Stimulated activated naive CD8-positive, alpha-beta T cell treated with anti-CD3 and anti-CD28 coated beads, Interleukin-15, amount 100 ng/mL, for 72 hours (primary cell): ENCODE measurements at places on chromosomes 5 and 9.

DNA sequence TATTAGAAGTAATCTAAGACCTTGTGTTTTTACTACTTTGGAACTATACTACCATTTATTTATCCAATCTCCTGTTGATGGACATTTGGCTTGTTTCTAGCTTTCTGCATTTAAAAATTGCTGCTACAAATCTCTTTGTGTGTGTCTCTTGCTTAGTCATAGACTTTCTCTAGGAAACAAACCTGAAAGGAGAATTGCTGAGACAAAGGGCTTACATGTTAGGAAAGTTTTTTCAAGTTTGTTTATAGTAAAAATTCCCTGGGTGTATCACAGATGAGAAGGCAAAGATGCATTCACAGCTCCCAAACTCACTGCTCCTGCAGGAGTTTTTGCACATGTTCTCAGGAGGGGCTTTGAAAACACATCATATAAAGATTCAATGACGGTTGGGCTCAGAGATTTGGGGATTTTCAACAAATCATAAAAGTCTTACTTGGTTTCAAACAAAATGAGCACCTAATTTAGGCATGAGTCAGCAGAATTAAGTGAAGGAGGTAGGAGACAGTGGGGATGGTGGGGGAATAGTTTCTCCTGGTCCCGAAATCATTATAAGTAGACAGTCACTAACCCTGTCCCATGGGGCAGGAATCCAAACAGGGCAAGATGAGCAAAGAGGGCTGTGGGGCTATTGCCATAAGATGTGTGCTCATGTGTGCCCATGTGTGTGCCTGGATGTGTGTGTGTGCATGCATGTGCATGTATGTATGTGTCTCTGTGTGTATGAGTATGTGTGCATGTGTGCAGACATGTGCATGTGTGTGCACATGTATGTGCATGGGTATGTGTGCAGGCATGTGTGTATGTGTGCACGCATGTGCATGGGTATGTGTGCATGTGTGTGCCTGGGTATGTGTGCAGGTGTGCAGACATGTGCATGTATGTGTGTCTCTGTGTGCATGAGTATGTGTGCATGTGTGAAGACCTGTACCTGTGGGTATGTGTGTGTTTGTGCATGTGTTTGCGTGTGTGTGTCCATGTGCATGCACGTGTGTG, 43.4 kb upstream of the S1PR3 start:
- DNase-seq, result no peak

DNA sequence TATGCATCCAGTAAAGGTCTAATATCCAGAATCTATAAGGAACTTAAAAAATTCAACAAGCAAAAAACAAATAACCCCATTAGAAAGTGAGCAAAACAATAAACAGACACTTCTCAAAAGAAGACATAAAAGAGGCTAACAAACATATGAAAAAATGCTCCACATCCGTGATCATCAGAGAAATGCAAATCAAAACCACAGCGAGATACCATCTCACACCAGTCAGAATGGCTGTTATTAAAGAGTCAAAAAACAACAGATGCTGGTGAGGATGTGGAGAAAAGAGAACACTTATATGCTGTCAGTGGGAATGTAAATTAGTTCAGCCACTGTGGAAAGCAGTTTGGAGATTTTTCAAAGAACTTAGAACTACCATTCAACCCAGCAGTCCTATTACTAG, 86.1 kb downstream of the WWC1 start:
- DNase-seq, result no peak

- DNase-seq, result no peak
Measured at GRCh38 chr5:102910240-102911226, 155.4 kb downstream of the PAM start.

- DNase-seq, result no peak
Measured at GRCh38 chr5:116542619-116543018, 32.0 kb downstream of the SEMA6A start.

DNA sequence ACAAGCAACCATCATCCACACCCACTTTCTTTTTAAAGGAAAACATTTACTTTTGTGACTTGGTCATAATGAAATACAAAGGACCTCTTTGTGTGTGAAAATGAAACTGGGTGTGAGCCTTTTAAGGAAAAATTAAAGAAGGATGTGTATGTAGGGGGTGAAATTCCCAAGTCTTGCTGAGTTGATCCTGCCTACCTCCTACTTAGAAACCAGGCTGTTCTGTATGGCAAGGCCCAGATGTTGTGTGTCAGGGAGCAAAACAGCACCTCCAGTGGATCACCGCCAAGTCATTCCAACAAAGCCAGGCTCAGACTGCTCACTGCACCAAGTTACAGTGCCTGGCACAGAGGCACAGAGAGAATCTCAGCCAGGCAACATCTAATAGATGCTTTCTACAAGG, 198.5 kb upstream of the FBN2 start:
- no peak for DNase-seq
